Activated T-helper 9 cell treated with anti-CD3 and anti-CD28 coated beads, Interleukin-2, amount 50 U/mL, for 16 hours (primary cell): ENCODE measurements at places on chromosomes 2 and 18.

- no peak for DNase-seq
These were observed 86.9 kb upstream of the ARL5A start for GRCh38 chr2:151914989-151915628.

- DNase-seq: no peak
These were observed 42.9 kb upstream of the LPIN2 start for GRCh38 chr18:3055816-3056215.

GRCh38 chr2:60259781-60260180 is 293.7 kb downstream of the BCL11A start:
- no peak for DNase-seq

DNA sequence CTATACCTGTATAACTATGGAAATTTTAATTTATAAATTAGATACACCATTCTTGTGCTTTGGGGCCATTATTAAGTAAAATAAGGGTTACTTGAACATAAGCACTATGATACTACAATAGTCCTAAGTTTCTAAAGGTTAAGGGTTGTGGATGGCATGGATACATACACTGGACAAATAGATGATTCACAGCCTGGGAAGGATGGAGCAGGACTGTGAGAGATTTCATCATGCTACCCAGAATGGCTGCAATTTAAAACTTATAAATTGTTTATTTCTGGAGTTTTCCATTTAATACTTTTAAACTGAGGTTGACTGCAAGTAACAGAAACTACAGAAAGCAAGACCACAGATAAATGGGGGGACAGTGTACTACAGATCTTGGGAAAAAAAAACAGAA is 295.8 kb upstream of the ZNF804A start:
- DNase-seq: no peak

GRCh38 chr18:62716619-62717168 is 1.4 kb downstream of the PHLPP1 start:
- DNase-seq: peak; percentile 37

- DNase-seq: no peak
These were observed 2.8 kb upstream of the MXD1 start for GRCh38 chr2:69911985-69912563.

GRCh38 chr2:175003875-175004729 is 1.1 kb downstream of the CHN1 start:
- DNase-seq: no peak

- no peak for DNase-seq
These were observed 204.4 kb upstream of the RASGRP3 start for GRCh38 chr2:33272001-33272400.

GRCh38 chr2:99775585-99775984 is 285.8 kb upstream of the REV1 start:
- DNase-seq: no peak

GRCh38 chr18:67954594-67954993 is 438.1 kb upstream of the DSEL start:
- no peak for DNase-seq

DNA sequence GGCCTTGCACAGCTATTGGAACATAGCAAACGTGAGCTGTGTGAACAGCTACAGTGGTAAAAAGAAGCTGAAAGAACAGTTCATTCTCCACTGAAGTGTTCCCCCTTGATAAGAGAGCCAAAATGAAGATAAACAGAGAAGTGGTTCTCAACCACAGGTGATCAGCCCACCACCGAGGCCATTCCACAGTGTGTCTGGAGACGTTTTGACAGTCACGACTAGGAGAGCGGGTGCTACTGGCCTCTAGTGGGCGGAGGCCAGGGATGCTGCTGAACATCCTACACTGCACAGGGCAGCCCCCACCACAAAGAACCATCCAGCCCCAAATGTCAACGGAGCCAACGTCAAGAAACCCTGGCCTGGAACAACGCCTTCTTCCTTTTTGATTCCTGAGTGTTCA is 38.4 kb downstream of the ADCY3 start:
- DNase-seq: no peak

- DNase-seq: no peak
These were observed 127.8 kb downstream of the RBMS1 start for GRCh38 chr2:160365716-160366367.

DNA sequence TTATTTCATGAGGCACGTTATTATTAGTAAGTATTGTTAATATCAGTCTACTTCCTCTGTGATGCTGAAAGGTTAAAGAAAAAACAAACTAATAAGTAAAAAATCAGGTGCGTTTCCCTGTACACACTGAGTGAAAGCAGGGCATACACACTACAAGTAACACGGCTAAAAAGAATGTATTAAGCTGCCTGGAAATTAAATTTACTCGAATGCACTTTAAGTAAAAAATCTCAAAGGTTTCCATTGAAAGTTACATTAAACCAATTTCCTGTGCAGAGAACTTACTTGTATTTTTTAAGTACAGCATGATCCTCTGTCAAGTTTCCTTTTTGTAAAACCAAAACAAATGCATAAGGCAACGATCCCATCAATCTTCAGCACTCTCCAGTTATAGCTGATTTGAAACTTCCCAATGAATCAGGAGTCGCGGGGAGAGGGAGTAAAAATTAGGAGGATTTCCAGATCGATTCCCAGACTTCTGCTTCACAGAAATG is 633 bp downstream of the BCL2 start:
- no peak for DNase-seq

GRCh38 chr2:237486819-237487448 is at the start of gene MLPH:
Gene MLPH, plus strand, starts transcription at chr2:237487251. Its CDS starts 6,176 bp downstream, at chr2:237493427.
- DNase-seq: no peak

GRCh38 chr2:113219889-113220641 is 46.3 kb downstream of the PSD4 start:
- no peak for DNase-seq

DNA sequence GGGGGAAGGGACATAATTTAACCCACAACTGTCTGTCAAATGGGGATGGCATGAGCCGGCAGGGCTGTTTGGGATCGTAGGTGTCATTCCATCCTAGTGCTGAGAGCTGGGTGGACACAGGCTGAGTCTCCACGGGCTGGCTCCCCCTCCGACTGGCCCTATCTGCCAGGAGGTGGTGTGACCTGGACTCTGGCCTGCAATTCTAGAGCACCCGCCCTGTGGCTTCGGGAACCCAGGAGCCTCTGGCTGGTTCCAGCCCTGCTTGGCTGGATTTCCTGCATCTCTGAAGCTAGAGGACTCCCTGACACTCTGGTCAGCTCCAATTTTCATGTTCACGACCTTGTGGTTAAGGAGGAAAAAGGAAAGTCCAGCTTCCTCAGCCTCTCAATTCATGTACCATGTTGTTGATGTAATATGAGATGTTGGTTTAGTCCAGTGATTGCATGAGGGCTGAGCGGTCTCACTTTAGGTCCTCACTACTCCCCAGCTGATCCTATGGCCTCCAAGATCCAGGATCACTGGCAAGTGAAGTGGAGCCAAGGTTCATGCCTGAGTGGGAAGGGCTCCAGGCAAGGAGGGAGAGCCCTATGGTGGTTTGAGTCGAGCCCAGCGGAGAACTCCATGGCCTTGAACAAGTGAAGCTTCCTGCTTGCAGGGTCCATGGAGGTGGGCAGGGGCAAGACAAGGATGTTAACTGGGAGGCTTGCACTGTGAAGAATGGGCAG is 169.1 kb downstream of the NDUFA10 start:
- DNase-seq: no peak

- DNase-seq: no peak
These were observed 6.8 kb downstream of the SLC38A11 start for GRCh38 chr2:164948540-164948939.

GRCh38 chr18:10086458-10087210 is 172.8 kb downstream of the VAPA start:
- DNase-seq: no peak

DNA sequence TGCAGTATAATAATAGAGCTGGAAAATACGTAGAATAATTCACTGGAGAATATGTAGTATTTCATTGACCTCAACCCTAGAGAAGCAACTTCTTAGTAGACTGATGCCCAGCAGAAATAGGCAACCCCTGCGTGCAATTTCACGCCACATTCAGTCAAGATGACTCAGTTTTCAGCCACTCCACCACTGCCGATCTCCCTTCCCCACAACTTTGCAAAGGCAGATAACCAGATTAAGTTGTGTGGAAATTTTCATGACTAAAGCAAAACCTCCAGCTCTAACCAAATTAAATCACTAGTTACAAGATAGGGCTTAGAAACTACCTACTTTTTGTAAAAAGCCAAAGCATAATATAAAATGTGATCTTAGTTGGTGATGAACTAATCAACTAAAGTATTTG is 63.3 kb upstream of the STK17B start:
- peak; percentile 46 for DNase-seq

DNA sequence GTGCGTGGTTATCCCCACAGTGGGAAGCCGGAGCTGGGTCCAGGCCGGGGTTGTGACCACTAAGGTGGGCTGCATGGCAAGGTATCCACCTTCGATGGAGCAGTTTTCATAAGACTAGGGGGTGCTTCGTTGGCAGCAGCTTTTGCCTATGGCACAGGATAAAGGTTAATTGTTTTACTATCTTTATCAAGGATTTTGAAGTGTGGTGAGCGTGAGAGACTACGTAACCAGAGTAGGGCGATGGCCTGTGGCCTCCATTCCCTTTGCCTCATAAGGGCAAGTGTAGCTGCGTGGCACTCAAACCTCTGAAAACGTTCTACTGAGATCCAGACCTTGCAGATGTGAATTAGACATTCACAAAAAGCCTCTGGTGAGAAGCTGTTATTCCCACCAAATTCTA is 206.6 kb downstream of the ACKR3 start:
- no peak for DNase-seq

GRCh38 chr2:231361701-231362554 is 33.6 kb upstream of the B3GNT7 start:
- no peak for DNase-seq

DNA sequence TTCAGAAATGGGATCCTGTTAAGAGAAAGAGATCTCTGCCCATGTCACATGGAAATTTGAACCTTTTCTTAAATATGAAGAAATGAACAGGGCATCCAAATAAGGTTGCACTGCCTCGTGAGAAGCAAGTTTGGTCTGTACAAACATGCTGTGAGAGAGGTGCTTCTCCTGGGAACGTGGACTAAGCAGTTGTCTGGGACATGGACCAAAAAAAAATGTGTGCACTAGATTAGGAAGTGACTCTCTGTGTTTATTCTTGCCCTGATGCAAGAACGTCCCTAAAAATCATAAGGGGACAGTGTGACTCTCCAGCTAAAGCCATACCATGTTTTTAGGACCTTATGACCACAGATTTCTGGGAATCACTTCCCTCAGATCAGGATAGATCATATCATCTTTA is 23.7 kb upstream of the GCG start:
- DNase-seq: no peak

GRCh38 chr18:22170421-22171257 is 1.2 kb downstream of the GATA6 start:
- no peak for DNase-seq

DNA sequence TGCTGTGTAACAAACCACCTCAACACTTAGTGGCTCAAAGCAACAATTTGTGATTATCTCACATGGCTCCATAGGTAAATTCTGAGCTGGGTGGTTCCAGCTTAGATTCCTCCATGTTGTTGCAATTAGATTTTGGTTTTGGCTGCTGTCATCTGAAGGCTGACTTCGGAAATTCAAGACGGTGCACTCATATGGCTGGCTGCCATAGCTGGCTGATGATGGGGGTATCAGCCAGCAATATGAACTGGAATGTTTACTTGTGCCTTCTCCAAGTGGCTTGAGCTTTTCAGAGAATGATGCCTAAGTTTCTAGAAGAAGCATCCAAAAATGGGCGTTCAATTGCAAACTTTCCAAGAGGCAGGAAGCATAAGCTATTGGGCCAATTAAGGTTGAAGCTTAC is 213.1 kb downstream of the GCA start:
- no peak for DNase-seq
